Effector CD4-positive, alpha-beta T cell (primary cell): ENCODE measurements at places on chromosomes 6 and 20.

DNA sequence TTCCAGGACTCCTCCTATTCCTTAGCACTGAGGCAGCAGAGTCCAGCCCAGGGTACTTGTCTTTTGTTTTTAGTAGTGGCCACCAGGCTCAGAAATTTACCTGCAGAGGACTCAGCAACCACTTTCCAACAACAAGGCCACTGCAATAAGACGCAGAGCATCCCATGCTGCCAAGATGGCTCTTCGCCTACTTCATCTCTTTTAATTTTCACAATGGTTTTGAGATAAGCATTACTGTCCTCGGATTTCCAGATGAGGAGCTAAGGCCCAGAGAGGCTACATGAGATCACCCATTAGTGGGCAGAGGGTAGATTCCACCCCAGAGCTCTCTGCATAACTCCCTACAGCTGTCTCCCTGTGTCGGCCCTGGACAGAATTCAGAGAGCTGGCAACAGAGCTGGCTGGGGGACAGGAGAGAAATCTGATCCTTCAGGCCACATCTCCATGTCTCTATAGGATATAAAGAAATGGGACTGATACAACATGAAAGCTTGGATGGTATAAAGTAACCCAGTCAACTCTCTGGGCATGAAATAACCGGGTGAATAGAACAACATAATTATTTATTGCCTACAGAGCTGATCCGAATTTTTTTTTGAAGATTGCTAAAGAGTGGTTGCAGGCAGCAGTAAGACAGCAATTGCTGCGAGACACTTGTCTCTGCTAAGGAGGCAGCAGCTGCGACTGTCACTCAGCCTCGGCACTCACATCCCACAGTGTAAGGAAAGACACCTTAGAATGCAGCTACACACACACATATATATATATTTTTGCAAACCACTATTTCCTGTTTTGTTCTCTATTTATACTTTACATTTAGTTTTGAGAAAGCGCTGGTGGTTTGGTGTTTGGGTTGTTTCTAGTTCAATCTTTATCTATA lies 37.2 kb downstream of the SCML4 start:
- no peak for DNase-seq

- no peak for DNase-seq
These were observed 2.8 kb downstream of the AFDN start for GRCh38 chr6:167829513-167829912.

GRCh38 chr20:61042506-61043385 lies 209.3 kb upstream of the CDH4 start:
- no peak for DNase-seq

DNA sequence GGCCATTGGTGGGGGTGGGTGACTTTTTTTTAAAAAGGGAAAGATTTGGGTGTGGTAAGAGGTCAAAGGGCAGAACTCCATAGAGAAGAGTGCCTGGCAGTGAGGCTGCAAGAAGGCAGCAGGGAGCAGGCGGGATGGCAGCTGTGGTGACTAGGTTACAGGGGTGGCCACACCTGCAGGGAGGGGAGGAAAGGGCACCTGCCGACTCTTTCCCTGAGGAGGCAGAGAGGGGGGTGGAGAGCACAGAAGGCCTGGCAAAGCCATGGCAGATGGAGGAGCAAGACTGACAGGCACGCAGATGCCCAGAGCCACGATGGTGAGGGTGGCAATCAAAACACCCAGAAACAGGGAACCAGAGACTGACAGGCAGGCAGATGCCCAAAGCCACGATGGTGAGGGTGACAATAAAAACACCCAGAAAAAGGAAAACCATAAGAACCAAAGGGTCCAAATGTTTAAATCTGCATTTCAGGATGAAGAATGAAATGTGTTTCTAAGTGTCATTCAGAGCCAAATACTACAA lies 19.3 kb downstream of the CST7 start:
- no peak for DNase-seq

- no peak for DNase-seq
These were observed 149.2 kb downstream of the RNASET2 start for GRCh38 chr6:166806962-166807757.

GRCh38 chr6:30880698-30881252 lies 3.5 kb upstream of the DDR1 start:
- no peak for DNase-seq

DNA sequence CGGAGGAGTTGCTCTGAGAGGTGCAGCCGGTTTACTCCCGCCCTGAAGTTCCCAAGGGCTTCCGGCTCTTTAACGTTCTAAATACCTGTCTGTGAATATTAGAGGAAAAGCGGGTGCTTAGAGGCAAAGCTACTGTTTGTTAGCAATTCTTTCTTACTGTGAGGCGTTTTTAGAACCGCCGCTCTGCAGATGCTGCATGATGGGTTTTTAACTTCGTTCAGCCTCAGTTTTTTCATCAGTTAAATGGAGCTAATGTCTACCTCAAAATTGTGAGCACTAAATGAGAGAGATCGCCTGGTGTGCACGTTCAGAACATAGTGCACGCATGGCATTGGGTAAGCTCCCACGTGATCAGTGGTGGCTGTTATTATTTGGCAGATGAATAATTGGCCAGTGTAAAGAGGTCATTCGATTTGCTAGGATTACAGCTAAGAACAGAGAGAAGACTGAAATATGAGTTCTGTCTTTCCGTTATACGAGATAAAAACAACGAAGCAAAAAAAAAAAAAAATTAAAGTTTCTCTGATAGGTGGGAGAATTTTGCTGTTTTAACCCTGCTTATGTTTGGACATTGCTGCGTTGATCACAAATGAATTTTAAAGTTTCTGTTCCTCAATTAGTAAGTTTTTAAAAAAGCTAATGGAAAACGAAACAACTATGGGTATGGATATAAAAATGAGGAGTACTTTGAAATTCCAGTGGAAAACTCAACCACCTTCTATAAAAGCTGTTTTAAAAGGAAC lies 660 bp upstream of the TFB1M start:
- DNase-seq: peak; percentile 22

DNA sequence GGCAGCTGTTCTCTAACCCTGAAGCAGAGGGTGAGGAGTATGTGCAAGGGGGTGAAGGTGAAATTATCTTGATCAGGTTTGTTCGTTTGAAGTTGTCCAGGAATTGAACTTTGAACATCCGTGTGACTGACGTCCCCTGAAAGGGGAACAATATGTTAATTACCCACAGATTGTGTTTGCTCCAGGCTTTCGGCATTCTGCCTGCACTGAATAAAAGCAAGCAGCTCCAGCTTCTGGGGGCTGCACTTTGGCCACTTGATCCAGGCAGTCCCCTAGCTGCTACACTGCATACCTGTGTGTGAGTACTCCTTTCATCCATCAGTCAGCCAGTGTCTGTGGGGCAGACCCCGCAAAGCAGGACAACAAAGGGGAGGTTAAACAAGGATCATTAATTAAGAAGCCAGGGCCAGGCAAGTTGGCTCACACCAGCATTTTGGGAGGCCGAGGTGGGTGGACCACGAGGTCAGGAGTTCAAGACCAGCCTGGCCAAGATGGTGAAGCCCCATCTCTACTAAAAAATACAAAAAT lies 104.8 kb upstream of the BTN3A2 start:
- DNase-seq: no peak

DNA sequence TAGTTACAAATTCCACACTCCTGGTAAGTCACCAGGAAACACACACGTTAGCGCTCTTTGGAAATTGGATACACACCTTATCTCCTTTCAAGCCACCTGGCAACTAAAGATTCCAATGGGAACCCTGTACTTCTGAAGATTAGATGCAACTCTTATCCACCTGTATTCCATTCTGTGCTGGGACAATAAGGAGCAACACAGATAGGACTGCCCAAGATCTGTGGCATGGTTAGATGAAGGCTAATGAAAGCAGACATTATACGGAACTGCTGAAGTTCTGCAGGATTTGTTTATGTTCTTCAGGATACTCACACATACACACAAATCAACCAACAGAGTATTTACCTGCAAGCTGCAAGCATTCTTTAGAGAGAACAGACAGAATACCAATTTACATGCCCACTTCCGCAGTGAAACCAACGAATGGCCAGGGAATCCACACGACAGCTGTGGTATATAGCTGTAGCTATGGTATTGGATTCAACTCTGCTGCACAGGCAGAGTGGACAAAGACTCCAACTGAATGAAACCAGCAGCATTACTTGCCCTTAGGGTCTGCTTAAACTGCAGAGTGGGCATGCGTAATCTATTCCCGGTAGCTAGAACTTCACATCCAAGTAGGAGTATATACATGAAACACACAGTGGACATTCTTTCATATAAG lies 12.0 kb downstream of the NCOA5 start:
- DNase-seq: no peak

- DNase-seq: no peak
These were observed 47.6 kb upstream of the SMIM8 start for GRCh38 chr6:87274660-87275274.

GRCh38 chr6:34692280-34692679 lies 4.3 kb downstream of the ILRUN start:
- DNase-seq: no peak

DNA sequence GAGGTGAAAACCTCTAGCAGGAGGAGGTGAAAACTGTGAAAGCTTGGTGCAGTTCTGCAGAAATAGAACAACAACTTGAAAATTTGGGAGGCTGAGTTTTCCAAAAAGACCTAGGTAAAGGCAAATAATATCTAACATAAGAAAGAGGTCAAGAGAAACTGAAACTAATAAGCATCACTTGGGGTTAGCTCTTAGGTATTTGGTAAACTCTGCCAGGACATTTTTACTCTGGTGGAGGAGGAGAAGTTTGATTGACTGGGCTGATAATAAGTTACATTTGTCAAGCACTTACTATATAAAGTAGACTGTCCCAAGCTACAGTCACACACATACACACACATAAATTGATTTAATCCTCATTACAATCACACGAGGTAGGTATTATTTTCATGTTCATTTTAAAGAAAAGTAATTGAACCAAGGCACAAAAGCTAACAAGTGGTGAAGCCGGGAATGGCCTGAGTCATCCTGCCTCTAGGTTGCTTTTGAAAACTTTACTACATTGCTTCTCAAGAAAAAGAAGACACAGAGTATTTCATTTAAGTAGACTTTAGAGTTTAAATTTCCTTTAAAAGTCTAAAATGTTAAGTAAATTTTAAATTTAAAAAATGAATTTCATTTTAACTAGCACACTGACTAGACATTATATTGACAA lies 275.5 kb downstream of the PTPRK start:
- DNase-seq: no peak

- no peak for DNase-seq
These were observed 24.6 kb upstream of the MLN start for GRCh38 chr6:33828452-33828763.

GRCh38 chr20:32543570-32544259 lies 41.4 kb downstream of the NOL4L start:
- no peak for DNase-seq

GRCh38 chr20:1761116-1761515 lies 103.5 kb upstream of the SIRPG start:
- DNase-seq: no peak

GRCh38 chr6:33577106-33577535 lies 3.0 kb downstream of the BAK1 start:
- no peak for DNase-seq

GRCh38 chr6:140857739-140858380 lies 1274.9 kb upstream of the GJE1 start:
- DNase-seq: no peak

DNA sequence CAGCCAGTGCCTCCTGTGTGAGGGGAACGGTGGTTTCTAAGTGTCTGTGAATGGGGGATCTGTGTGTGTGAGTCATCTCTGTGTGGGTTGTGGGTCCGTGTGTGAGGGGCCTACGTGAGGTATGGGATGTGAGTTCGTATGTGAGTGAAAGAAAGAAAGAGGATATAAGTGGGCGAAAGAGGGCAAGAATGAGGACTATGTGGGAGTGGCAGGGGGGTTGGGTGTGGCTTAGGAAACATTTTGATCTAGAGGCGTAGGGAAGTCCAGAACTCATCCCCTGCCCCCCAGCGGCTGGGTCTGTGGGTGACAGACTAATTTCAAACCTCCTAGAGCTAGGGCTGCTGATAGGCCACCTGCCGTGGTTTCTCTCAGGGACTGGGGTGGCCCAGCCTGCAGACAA lies 35.5 kb downstream of the DHX35 start:
- DNase-seq: no peak

GRCh38 chr6:34045771-34046170 lies 100.1 kb downstream of the GRM4 start:
- no peak for DNase-seq

GRCh38 chr6:135286962-135287538 lies 105.9 kb downstream of the MYB start:
- no peak for DNase-seq

DNA sequence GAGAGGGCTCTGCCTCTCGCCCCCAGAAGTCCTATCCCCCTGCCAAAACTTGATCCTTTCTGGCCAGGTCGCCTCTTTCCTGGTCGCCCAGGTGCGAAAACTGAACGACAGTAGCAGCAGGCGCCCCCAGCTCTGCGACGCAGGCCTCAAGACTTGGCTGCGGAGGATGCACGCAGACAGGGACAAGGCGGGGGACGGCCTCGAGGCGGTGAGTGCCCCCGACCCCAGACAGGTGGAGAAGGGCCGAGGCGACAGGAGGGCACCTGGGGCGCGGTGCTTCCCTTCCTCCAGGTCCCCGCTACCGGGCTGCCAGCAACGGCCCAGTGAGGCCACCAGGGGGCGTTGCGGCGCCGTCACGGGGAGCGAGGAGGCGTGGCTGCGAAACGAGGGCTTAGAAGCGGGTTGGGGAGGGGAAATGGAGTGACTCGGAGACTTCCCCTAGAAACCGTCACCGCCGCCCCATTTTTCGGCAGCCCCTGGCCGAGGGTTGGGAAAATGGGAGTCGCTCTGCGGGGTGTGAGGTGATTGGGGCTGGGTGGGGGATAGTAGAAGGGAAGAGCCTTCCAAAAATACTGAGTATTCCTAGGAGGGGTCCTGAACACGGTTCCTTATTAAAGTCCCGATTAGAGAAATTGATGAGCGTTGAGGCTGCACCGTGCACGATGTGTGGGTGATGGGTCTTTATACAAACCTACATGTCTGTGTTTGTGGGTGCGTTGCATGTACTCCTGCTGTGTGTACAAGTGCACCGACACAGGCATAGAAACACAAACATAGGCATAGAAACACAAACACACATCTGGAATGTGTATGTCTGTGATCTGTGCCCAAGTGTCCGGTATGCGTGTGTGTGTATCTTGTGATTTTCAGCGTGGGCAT lies 44.6 kb downstream of the ARHGAP40 start:
- DNase-seq: peak; percentile 88
